ENCODE measurements at places on chromosomes 3 and 15. TPM values are rescaled to one million over a fixed set of nuclear protein-coding genes. Genes with fewer than 3 reads are reported as not detected.
A peak's percentile ranks its signal among the peaks of the same experiment; 100 is the strongest.

SLC12A1 gene
- not detected for total RNA-seq

ZNF502 gene
- 1.9 TPM for total RNA-seq

HYAL3 gene
- total RNA-seq = 6.3 TPM

DNA sequence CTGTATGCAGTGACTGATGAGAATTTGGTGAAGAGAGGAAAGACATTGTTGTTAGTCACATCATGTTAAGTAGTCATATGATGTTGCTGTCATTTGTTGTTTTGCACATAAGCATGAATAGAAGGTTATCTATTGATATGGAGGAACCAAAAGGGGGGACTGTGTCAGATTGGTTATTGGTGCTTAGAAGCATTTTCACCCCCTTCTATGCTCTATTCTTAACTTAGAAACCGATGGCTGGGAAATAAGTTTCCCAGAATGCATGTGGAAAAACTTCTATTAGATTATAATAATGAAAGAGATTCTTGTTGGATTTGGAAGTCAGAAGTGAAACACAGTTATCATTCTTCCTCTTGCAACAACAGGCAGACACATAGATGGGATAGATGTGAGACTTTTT is 33.2 kb upstream of the CADM2 start:
- no peaks in the 10 kb centered on the region for H3K4me1 ChIP-seq
- no peaks in the 10 kb centered on the region for H3K27me3 ChIP-seq
- H3K4me3 ChIP-seq = no peak overlapping the region
- no peak for DNase-seq
- no peaks in the 10 kb centered on the region for H3K36me3 ChIP-seq
- H3K27ac ChIP-seq = no peak overlapping the region

DNA sequence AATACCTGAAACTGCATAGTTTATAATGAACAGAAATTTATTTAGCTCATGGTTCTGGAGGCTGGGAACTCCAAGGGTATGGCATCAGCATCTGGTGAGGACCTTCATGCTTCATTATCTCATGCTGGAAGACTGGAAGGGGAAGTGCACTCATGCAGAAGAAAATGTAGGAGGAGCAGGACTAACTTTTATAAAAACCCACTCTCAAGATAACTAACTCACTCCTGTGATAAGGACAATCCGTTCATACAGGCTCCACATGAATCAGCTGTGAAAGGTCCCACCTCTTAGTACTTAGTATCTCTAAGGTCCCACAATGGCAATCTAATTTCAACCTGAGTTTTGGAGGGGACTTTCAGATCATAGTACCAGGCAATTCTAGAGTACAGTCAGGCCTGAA is 33.6 kb upstream of the APH1B start:
- DNase-seq = peak; percentile 70
- H3K4me1 ChIP-seq = peaks cover 21% of the 10 kb centered on the region
- H3K27ac ChIP-seq = peak overlapping the region; percentile 55
- H3K4me3 ChIP-seq = no peak overlapping the region
- H3K27me3 ChIP-seq = no peaks in the 10 kb centered on the region

DNA sequence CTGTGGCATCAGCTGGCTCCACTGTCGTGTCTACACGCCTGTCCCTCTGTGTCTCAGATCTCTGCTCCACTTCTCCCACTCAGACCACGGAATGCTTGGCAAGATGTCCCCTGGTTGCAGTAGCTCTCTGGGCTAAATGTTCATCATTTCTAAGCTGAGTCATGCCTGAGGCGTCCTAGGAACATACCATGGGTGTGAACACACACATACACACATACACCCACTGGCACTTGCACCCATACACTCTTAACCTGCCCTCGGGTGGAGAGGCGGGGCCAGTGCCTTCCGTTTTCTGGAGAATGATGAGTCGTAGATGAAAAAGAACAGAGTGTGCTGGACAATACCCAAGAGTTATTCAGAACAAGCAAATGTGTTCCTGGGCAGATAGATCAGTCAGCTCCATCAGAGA is 72.4 kb downstream of the SENP2 start:
- H3K4me1 ChIP-seq = peaks cover 55% of the 10 kb centered on the region
- H3K27ac ChIP-seq = peak overlapping the region; percentile 88
- H3K4me3 ChIP-seq = no peak overlapping the region
- DNase-seq = peak; percentile 99

GRCh38 chr3:49316696-49317457 is 23.0 kb downstream of the USP4 start:
- H3K27me3 ChIP-seq = no peaks in the 10 kb centered on the region
- DNase-seq = no peak
- peaks cover 22% of the 10 kb centered on the region for H3K36me3 ChIP-seq
- H3K4me1 ChIP-seq = no peaks in the 10 kb centered on the region
- H3K4me3 ChIP-seq = no peak overlapping the region
- no peak overlapping the region for H3K27ac ChIP-seq

DNA sequence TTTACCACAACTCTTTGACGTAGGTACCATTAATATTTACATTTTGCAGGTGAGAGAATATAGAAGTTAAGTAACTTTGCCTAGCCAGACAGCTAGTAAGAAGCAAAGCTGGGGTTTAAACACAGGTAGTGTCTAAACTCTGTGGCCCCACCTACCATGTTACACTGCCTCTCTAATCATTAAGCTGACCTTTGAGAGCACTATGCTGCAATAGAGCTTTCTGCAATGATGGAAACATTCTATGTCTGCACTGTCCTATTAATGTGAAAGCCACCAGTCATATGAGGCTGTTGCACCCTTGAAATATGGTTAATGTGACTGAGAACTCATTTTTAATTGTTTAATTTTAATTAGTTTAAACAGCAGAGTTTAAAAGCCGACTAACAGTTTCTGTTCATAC is 6.3 kb upstream of the RARB start:
- H3K4me1 ChIP-seq = peaks cover 27% of the 10 kb centered on the region
- H3K27me3 ChIP-seq = no peaks in the 10 kb centered on the region
- DNase-seq = no peak
- no peak overlapping the region for H3K27ac ChIP-seq
- no peak overlapping the region for H3K4me3 ChIP-seq

Data from astrocyte (in vitro differentiated cells and primary cell).